ENCODE measurements at places on chromosomes 7 and 10.

GRCh38 chr10:66698069-66698468, 227.8 kb upstream of the LRRTM3 start:
- no peak for DNase-seq

DNA sequence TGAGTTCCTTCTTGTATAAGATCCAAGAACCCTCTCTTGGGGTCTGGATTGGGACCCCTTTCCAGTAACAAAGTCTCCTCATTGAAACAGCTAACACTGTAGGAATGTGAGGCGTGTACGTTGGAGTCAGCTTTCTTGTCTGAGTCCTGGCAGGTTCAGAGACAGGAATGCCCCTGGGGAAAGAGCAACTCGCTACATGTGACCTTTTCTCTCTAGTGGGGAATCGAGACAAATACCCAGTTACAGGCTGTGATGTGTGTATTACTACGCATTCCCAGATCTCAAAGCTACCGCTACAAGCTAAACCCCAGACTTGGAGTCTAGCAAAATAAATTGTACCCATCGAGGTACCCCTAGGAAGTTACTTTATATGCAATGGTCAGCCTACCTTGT, 85.6 kb upstream of the FRMD4A start:
- DNase-seq: no peak

- DNase-seq: no peak
Observed at GRCh38 chr7:32761451-32762205, 129.9 kb downstream of the KBTBD2 start.

DNA sequence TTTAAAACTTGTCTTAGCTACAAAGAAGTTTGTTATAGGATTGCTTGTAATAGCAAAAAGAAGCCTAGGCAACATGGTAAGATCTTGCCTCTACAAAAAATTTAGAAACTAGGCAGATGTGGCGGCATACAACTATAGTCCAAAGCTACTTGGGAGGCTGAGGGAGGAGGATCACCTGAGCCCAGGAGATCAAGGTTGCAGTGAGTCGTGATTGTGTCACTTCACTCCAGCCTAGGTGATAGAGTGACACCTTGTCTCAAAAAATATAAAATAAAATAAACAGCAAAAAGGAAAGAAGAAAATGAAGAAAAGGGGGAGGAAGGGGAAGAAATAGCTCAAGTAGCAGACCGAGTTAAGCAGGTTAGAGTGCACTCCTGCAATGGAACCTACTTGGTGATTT, 47.0 kb upstream of the MPP7 start:
- no peak for DNase-seq

DNA sequence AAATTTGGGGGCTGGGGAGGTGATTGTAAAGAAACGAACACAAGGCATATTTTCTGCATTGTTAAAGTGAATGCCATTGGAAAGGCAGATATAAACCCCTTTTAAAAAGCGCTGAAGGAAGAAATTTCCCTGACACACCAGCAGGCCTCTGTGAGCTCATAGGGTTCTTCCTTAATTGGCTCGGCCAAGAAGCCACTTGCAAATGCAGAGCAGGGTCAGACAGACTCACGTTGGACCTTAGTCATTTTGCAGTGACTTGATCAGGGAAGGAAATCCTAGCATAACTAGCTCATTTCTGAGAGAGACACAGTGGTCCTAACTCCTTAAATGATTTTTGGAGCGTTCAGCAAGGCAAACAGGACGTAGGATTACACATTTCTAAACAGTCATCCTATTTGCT, 1461.4 kb downstream of the GATA3 start:
- DNase-seq: no peak

DNA sequence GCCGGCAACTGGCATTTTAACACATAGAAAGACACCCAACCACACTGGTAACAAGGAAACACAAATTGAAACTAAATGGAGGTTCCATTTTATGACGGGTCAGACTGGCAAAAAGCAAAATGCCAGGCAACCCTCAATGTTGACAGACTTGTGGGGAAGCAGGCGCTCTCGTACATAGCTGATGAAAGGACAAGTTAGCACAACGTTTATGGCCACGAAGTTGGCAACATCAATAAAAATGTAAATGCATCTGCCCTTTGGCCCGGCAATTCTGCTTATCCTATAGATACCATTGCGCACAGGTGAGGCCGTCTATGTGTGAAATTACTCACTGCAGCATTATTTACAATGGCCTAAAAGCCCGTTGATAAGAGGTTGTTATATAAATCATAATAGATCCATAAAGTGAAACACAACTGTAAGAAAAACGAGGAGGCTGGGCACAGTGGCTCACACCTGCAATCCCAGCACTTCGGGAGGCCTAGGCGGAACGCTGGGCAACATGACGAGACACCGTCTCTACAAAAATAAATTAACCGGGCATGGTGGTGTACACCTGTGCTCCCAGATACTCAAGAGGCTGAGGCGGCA, 39.8 kb downstream of the FOXL3 start:
- DNase-seq: no peak
